RWPE1 (cell line): ENCODE measurements at places on chromosomes 5 and 9.

DNA sequence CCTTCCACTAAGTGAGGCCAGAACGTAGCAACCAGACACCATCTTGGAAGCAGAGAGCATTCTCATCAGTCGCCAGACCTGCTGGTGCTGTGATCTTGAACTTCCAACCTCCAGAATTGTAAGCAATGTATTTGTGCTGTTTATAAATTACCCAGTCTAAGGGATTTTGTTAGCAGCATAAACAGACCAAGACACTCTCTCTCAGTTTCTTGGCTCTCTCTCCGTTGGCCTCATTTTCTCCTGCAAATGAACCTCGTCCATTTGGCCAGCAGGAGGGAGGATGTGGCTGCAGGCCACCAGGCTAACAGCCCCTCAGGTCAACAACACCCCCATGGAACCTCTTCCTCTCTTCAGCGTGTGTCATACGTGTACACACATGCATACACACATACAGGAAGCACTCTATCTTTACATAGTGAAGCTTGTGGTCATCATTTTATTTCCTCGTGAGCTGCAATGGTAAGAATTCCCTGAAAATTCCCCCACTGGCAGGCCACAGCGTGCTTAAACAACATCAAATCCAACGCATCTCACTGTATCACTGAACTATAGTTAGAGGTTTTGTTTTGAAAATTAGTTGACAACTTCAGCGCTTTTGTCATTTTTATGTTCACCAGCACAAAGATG, 62.8 kb upstream of the PPP1R26 start:
- DNase-seq: no peak

- peak; percentile 94 for DNase-seq
Measured at GRCh38 chr5:124742983-124743601, 3.3 kb downstream of the ZNF608 start.

DNA sequence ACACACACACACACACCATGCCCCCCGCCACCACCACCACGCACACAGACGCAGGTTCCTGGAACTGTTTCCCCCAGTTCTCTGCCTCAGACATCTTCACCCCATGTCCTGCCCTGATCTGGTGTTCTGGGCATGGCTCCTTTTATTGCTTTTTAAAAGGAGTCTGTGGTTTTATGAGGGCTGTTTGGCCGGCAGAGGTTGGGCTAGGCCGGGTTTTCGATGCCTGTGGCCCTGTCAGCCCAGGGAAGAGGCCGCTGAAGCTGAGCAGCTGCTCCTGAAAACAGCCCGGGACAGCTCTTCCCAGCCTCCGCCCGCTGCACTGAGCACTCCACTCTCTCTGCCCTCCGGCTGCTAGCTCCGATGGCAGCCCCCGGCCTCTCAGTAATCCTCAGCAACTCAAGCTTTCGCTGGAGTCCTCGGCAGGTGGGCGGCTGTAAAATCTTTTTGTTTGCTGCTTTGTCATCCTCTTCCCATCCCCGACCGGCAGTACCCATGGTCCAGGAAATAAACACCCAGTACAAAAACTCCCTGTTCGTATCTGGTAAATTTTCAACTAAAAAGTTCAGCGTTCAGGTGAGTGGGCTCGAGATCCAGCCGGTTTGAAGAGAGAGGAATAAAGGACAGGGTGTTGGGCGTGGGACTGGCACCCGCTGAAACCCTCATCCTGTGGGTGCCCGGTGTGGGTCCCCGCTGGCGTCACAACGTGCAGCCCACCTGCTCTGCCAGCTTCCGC, 103.0 kb upstream of the ERCC6L2 start:
- DNase-seq: no peak

DNA sequence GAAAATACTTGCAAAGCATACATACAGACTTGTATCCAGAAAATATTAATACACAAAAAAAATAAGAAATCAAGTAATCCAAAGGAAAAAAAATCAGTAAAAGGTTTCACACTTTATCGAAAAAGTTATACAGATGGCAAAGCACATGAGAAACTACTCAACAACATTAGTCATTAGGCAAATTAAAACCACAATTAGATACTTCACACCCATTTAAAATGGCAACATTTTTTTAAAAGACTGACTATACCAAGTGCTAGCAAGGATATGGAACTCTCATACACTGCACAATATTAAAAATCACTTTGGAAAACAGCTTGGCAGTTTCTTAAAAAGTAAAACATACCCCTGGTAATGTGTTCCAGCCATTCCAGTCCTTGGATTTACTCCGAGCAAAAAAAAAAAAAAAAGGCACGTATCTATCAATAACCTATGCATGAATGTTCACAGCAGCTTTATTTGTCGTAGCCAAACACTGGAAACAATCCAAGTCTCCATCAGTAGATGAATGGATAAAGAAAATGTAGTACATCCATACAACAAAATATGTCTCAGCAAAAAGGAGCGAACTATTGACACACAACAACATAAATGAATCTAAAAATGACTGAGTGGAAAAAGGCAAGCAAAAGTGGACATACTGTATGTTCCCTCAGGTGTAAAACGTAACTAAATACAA, 66.0 kb downstream of the GNAQ start:
- DNase-seq: no peak

DNA sequence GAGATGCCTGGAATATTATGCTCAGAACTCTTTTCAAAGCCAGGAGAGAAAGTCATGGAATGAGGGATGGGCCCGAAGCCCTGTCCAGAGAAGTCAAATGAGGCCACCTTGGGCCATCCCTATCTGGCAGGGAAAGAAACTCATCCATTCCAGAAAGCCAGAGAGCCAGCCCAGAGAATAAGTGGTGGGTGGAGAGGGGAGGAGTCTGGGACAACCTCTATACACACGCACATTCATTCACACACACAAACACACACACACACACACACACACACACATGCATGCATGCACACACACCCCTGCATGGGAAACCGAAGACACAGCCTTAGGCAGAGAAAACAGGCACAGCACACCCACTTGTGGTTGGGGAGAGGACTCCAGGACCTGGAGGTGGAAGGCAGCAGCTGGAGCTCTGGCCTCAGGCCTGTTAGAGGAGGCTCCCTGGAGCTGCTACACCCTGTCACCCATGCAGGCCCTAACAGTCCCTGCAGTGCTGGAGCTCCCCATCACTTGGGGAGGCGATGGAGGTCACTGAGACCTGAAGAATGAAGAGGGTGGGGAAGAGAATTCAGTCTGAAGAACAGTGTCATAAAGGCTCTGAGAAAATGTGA, 38.0 kb downstream of the TGFBI start:
- no peak for DNase-seq

DNA sequence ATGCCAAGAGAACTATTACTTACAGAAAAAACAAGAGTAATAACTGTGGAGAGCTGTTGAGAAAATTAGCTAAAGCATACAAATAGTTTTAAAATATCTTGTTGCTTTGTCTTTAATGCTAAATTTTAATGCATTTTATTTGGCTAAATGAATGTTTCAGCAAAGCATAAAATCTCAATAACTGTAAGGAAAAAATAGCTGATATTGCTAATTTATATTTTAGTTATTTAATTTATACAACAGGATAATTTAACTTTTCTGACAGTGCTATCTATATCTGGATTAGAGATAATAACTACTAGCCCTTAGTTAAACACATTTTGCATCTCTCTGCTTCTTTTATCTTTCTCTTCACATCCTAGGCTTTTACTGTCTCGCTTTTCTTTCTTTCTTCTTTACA, 1014.9 kb upstream of the COX7C start:
- no peak for DNase-seq
